Erythroblast (primary cell): ENCODE measurements at places on chromosomes 13 and 19.

DNA sequence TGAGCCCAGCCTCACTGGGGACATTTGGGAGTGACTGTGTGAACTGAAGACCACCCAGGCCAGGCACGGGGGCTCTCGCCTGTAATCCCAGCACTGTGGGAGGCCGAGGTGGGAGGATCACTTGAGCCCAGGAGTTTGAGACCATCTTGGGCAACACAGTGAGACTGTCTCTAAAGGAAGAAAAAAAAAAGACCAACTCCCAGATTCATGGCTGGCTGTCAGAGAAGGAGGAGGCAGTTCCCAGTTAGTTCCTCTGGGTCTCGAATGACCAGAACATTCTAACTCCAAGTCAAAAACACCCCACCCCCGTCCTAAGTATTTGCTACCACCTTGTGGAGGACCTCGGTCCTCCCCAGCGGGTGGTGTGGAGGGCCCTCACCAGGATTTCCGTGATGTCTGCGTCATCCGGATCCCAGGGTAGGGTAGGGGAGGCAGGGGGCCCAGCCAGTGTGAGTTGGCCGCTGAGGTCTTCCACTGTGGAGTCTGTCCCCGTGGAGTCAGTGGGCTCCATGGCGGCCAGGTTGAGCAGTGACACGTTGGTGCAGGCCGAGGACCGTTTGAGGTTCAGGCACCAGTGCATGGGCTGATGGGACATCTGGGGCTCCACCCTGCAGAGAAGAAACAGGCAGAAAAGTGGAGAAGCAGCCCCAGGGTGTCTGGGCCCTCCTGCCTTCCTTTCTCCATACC is 1.3 kb downstream of the TSKS start:
- DNase-seq: no peak

DNA sequence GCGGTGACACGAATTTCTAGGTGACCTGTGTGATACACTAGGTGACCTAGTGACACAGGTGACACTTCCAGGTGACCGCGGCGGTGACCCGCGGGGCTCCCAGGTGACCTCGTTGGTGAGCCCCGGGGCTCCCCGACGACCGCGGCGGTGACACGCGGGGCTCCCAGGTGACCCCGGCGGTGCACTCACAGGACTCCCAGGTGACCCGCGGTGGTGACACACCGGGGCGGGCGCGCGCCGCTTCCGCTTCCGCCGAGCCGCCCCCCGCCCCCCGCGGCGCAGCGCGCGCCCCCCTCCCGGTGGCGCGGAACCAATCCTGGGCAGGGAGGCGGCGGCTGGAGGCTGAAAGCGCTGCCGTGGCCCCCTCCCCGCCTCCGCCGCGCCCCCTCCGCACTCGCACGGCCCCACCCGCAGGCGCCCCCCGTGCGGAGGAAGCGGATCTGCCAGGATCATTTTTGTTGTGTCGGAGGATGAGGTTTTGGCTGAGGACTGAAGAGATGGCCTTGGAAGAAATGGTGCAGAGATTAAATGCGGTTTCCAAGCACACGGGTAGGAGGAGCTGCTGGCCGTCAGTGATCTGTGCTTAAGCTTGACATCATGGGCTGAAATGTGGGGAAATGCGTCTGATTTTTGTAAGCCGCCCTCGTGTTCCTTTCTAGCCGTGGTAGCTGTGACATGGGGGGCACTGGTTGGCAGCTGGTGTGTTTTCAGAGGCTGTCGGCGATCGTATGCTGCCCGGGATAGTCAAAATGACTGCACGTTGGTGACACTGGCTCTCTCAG is at the start of gene MCF2L:
Gene MCF2L (plus strand): TSS at position 305 of the 782 bp plus-strand sequence. CDS start 166 bp downstream, at position 471.
- DNase-seq: no peak

DNA sequence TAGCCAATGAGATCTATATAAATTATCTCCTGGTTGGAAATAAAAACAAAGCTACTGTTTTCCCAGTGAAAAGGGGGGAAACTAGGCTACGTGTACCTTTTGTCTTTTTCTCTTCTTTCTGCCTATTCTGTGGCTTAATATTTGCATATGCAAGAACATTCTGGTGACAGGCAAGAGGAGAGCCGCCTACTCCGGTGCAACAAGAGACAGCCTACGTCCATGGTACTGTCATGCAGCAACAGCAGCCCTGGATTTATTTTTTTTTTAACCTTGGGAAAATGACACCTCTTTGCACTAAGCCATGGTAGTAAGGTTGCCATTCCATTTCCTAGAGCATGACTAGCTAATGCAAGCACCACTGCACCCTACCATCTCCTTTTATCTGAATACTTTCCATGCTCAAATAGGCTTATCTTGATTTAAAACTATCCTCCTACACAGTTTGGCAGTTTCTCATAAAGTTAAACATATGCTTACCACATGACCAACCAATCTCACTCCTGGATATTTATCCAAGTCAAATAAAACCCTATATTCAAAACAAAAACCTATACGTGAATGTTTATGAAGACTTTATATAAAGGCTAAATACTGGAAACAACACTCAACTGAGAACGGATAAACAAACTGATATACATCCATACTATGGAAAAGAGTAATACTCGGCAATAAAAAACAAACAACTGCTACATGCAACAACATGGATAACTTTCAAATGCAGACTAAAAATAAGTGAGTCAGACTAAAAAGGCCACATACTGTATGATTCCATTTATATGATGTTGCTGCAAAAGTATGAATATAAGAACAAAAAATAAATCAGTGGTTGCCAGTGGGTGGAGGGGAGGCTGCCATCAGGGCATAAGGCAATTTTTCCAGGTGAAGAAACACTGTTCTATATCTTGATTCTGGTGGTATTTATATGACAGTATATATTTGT is 17.3 kb downstream of the NUFIP1 start:
- peak; percentile 4 for DNase-seq

GRCh38 chr13:46748300-46748699 is 48.7 kb downstream of the ESD start:
- DNase-seq: no peak

- no peak for DNase-seq
These were observed at the start of gene LGALS4 for GRCh38 chr19:38812841-38813320. Gene LGALS4 (minus strand): TSS chr19:38812945. CDS start chr19:38812886, 59 bp downstream.

DNA sequence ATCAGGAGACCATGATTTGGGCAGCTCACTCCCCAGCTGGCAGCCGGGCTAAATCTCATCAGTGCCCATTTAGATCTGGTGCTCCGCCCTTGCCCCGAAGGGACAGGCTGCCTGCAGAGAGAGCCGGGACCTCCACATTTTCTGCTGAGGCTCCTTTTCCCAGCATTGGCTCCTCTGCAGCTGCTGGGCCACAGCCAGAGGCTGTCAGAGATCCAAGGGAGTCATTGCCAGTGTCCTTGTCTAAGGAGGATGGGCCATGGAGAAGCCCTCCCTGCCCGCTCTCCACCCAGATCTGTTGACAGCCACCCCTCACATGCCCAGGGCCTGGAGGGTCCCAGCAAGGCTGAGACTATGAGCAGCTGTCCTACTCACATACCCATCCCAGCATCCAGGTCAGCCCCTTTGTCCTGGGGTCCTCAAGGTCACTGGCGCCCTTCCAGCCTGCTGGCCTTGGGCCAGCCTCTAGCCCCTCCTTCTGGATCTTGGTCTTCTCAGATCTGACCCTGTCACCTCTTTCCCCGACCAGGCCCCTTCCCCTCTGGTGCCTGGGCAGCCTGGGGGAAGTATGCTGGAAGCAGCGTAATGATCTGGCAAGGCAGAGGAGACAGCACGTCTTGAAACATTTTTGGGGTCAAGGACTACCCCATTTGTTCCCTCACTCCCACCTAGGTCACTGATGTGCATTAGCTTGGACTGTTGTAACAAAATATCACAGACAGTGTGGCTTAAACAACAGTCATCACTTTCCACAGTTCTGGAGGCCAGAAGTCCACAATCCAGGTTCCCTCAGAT is 7.9 kb downstream of the PIN1 start:
- DNase-seq: no peak
